Mammary epithelial cell (primary cell): ENCODE measurements at places on chromosomes 1 and 21.

GRCh38 chr1:29839726-29840125 lies 603.4 kb downstream of the PTPRU start:
- no peak for DNase-seq

DNA sequence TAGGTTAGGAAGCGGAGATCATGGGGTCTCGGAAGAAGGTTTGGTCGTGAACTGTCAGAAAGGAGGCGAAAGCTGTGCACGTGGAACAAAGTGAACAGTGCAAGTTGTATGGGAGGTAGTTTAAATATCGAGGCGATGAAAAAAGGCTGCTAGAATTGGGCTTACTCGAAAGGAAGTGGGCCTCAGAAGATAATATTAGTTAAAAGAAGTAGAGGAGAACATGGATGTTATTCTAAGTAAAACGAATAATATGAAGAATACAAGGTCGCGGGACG lies 571 bp downstream of the WDR3 start:
- no peak for DNase-seq

DNA sequence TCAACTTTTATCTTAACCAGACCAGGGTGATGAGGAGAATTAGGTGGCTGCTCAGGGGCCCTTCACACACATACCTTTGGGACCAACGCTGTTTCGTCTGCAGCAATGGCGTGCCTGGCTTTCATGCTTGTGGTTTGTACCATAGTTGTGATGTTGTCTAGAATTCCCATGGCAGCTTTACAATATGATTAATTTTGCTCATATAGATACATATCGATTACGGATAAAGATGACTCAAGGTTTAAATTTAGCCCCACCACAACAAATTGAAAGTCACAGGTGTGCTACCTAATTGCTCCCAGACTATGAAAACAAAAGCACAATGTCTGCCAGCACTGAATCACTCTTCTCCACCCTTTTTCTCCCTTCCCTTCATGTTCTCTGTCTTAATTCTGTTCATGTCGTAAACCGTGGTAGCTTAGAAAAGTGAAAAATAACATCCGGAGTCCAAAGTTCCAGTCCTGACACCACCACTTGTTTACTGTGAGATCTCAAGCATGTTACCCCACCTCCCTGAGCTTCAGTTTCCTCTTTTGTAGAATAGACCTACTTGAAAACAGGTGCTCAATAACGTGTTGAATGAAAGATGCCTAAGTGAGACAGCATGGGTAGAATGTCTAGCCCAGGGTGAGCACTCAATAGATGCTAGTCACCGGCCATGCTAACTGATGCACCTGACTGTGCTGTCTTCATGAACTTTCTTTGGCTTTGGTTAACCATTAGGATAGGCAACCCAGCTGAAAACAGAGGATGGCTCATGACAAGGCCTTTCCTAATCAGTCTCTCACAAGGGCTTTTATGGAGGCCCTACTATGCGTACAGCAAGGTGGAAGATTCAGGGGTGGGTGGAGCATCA lies 22.1 kb upstream of the JUN start:
- no peak for DNase-seq

- DNase-seq: no peak
Observed at GRCh38 chr1:238608144-238608543, 717.4 kb upstream of the ZP4 start.

DNA sequence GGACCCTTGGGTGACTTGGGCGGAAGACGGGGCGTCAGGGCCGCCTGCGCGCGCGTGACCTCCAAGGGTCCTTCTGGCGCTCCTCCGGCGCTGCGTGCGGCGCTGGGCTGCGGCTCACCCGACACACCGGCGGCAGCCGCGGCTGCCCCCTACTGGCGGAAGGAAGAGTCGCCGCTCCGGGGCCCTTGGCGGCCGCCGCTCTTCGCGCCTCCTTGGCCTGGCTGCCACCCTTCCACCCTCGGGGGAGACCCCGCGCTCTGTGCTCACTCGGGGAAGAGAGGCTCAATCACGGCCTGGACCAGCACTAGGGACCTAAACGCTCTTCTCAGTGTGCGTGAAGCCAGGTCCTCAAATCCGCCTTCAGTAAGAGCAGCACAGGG lies 89.7 kb downstream of the DMRTA2 start:
- peak; percentile 36 for DNase-seq

GRCh38 chr1:158931055-158931737 lies at the start of gene PYHIN1:
Gene PYHIN1 (plus strand): TSS chr1:158931552. CDS start chr1:158936911, 5,359 bp downstream.
- DNase-seq: no peak

DNA sequence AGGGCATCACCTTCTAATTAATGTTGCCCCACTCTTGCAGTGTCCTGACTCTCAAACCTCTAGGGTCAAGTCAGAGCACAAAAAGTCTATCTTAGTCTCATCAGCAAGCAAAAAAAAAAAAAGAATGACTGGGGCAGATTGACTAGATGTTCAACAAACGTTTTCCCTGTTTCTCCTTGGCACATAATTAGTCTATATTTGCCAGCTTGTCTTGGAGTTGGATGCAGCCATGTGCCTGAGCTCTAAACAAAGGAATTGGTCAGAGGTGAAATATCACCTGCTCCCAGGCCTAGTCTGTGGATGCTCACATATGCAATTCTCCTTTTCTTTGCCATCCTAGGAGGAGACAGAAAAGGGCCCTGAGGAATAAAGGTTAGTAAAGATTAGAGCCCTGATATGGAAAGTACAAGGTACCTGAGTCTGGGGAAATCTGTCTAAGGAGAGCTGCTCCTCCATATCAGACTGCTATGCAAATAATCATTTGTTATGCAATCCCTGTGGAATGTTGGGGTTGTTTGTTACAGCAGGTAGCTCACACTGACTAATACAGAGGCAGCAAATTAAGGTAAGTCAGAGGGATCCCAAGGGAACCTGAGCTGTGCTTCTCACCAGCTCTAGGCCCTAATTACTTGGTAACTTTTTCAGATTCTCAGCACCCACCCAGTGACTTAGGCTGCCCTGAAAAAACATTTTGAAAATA lies 130.8 kb downstream of the BRINP2 start:
- DNase-seq: no peak

GRCh38 chr21:25464275-25464674 lies 143.0 kb downstream of the MRPL39 start:
- peak; percentile 22 for DNase-seq

- DNase-seq: no peak
Observed at GRCh38 chr1:44848456-44849181, 5.6 kb upstream of the PTCH2 start.

- no peak for DNase-seq
Observed at GRCh38 chr21:43906585-43907370, 41.8 kb downstream of the AGPAT3 start.

- no peak for DNase-seq
Observed at GRCh38 chr1:115557715-115558114, 84.1 kb upstream of the VANGL1 start.

DNA sequence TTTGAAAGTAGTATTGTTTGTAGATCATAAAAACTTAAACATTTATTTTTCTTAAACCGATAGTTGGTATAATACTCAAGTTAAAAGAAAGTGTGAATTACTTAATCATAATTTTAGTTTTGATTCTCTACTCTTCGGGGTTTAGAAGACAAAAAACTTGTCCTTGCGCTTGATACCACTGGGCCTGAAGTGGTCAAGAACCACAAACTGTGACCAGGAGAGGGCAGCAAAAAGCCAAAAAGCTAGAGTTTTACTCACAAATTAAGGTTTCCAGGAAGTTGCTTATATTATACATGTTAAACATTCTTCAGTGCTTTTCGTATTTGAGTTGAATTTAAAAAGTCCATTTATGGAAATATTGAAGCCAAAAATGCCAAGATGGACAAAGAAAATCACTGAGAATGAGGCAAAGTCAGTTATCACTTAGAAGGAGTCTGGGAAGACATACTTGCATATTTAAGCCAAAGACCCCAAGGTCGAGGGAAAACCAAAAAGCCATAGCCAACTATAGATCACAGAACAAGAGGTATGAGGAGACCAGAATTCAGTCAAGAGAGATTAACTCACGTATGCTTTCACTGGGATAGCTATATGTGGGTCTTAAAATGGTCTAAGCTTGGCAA lies 34.2 kb downstream of the EFCAB7 start:
- DNase-seq: peak; percentile 24

DNA sequence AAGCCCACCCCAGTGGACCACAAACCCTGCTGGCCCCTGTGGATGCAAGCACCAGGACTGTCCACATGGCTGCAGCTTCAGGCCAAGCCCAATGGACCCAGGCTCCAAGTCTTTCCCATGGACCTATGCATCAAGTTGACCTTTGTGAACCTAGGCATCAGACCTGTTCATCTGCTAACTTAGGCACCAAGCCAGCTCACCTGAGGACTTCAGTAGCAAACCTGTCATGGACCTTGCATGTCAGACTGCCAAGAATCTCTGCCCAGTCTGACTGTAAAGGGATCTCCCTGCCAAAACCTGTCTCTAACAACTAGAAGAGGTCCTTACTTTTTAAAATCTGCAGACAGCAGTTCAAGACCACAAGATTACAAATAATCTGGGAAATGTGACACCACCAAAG lies 37.8 kb downstream of the FMO3 start:
- DNase-seq: no peak

- peak; percentile 17 for DNase-seq
Observed at GRCh38 chr1:103513711-103514110, 11.8 kb upstream of the RNPC3 start.

- peak; percentile 95 for DNase-seq
Observed at GRCh38 chr21:46635324-46636180, at the start of gene PRMT2. Gene PRMT2 (plus strand): TSS chr21:46635674. CDS start chr21:46636952, 1,278 bp downstream.

- peak; percentile 25 for DNase-seq
Observed at GRCh38 chr1:160862203-160863060, at the start of gene CD244. Gene CD244 (minus strand): TSS chr1:160862887. CDS start chr1:160862677, 210 bp downstream.

- DNase-seq: no peak
Observed at GRCh38 chr21:39581414-39581813, 31.3 kb upstream of the B3GALT5 start.

- DNase-seq: peak; percentile 41
Observed at GRCh38 chr1:159170639-159171038, 776 bp upstream of the CADM3 start.

GRCh38 chr1:235776396-235776795 lies 90.3 kb downstream of the LYST start:
- DNase-seq: no peak

- peak; percentile 35 for DNase-seq
Observed at GRCh38 chr1:55362558-55362957, 147.4 kb upstream of the USP24 start.

GRCh38 chr1:33258788-33259274 lies 2.5 kb downstream of the ZNF362 start:
- no peak for DNase-seq

GRCh38 chr1:40847023-40847745 lies 15.0 kb downstream of the CITED4 start:
- DNase-seq: peak; percentile 75

DNA sequence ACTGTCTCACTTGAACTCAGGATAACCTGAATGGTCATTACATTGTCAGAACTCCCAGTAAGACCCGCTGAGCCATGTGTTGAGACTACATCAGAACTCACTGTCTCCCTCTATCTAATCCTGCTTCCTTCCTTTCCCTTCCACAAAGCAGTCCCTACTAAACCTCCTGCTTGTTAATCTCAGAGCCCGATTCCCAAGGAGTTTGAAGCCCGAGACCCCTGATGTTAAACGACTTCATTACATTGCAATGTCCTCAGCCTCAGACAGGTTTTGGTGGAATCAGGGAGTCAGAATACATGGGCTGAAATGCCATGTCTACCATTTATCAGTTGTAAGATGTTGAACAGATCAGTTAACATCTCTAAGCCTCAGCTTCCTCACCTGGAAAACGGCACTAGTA lies 682.4 kb downstream of the ADGRL2 start:
- DNase-seq: no peak

GRCh38 chr1:168653567-168653966 lies 75.4 kb downstream of the DPT start:
- peak; percentile 46 for DNase-seq

GRCh38 chr1:189409774-189410173 lies 1067.9 kb downstream of the BRINP3 start:
- no peak for DNase-seq

DNA sequence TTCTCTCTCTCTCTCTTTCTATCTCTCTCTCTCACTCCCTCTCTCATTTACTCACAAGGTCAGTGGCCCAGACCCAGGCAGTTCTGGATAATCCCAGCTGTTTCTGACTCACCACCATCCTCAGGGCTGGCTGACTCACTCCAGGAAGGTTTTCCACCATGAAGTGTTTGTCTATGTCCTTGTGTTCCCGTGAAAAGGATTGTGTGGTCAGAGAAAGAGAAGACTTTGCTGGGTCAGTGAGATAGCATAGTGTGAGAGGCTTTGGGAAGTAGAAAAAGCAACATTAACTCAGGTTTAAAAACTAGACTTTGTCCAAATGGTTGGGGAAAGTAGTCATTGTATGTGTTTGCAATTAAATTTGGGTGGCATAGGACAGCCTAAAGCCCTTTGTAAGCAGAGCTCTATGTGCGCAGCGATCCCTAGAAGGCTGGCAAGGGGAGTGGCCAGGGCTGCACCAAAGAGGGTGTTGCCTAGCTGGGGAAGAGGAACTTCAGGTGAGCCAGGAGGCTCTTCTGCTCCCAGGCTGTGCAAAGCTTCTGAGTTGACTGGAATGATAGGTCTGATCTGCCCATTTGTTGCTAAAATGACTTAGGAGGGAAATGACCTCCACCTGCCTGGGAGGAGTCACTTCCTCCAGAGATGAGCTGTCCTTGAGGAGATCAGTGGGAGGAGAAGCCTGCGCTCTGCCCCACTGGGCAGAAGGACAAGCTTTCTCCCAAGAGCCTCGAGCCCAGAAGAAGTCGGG lies 4.9 kb upstream of the CAPN2 start:
- peak; percentile 98 for DNase-seq

- peak; percentile 27 for DNase-seq
Observed at GRCh38 chr1:202343652-202344349, 2.1 kb upstream of the UBE2T start.

DNA sequence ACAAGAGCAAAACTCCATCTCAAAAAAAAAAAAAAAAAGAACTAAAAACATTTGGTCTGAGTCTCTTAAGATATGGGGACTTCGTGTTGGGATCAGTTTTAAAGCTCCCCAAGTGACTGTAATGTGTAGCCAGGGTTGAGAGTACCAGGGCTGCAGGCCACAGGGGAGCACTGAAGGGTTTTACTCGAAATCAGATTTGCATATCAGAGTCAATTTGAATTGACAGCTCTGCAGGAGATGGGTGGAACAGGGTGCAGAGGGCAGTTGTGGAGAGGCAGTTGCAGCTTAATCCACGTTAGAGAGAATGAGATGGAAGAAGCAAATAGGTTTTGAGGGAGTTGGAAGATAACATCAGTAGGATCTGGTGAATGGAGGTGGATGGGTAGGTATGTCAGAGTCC lies 20.6 kb upstream of the ELOA start:
- DNase-seq: no peak

- no peak for DNase-seq
Observed at GRCh38 chr1:207462535-207462934, 8.4 kb downstream of the CR2 start.

DNA sequence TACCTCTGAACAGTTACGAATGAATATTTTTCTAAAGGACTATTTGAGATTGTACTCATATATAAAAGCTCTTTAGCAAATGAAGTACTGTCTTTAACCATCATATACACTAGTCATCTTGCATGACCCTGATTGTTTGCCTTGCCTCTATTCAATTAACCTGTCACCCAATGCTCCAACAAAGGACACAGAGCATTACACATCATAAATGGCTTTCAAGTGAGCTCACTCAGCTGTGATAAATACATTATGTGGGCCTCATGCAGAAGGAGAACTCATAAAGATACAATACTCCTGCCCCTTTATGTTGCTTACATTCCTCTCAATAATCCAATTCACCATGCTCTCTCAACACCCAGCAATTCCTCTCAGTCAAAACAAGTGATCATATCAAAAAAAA lies 993.0 kb upstream of the PRMT6 start:
- no peak for DNase-seq
